NCI-H1417 (cell line): ENCODE measurements at places on chromosomes 2 and 18.

GRCh38 chr2:231648579-231649174, 56.0 kb downstream of the TEX44 start:
- DNase-seq: peak; percentile 67

GRCh38 chr2:101179982-101180381, 28.8 kb upstream of the TBC1D8 start:
- DNase-seq: no peak

DNA sequence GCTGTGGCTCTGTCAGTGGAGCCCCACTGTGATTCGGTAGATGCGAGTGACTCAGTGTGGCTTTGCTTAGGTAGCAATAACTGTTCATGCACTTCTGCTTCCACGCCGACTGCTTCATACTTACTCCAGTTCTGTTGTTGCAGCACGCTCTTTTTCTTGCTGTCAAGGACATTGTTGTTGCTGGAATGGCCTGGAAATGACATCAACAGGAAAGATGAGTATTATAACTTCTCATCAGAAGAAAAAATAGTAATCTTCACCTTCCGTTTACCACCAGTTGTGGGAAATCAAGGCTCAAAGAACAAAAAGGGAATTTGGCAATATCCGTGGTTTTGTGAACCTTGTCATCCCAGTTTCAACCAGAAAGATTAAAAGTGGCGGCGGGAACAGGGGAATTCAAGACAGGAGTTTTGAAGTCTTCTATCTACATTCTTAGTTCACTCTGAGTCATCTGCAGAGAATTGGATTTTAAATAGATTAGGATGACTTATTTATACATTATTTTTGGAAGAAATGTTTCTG, 8.3 kb downstream of the TM4SF20 start:
- DNase-seq: no peak

- no peak for DNase-seq
Measured at GRCh38 chr2:235603659-235604058, 109.8 kb downstream of the AGAP1 start.

DNA sequence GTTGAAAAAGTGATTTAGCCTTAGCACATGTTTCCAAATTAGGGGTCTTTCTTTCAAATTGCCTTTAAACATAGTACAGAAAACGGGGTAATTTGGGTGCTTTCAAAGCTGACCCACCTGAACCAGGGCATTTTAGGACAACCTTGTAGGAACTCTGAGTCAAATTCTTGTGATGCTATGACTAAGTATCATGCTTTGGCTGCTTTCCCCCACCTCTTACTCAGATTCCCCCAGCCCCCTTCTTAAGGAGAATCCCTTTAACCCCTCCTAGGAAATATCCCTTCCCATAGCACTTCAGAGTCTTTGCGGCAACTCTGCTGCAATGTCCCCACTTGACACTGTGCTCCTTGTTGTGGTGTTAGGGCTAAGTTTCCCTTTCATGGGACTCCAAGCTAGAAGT, 18.6 kb upstream of the KLF7 start:
- DNase-seq: no peak

- no peak for DNase-seq
Measured at GRCh38 chr2:179129574-179130238, 79.8 kb upstream of the CCDC141 start.

- DNase-seq: peak; percentile 24
Measured at GRCh38 chr2:45652090-45653031, 886 bp downstream of the PRKCE start.

DNA sequence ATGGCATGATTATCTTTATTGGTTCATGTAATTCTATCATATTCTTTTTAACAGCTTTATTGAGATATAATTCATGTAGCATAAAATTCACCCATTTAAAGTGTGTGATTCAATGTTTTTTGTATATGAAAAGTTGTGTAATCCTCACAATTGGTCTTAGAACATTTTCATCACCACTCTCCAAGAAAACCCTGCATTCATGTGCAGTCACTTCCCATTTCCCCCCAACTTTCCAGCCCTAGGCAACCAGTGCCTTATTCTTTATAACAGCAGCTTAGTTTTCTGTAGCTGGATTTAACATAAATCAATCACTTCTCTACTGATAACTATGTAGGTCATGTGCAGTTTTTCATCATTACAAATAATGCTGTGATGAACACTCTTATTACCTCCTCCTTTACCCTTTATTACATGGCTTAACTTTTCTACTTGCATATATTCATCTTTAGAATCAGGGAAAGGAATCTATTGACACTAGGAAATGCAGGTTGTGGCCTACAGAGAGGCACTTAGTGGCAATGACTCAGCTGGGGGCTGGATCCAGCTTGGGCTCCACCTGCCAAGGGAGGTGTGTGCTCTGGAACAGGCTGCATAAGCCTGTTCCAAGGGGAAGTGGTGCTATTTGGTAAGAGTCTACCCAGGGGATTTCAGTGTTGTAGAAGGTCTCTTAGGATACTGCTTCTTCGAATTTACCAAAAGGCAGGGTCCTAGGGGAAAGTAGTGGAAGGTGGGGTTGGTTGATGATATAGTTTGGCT, 89.1 kb downstream of the ETAA1 start:
- DNase-seq: peak; percentile 30

DNA sequence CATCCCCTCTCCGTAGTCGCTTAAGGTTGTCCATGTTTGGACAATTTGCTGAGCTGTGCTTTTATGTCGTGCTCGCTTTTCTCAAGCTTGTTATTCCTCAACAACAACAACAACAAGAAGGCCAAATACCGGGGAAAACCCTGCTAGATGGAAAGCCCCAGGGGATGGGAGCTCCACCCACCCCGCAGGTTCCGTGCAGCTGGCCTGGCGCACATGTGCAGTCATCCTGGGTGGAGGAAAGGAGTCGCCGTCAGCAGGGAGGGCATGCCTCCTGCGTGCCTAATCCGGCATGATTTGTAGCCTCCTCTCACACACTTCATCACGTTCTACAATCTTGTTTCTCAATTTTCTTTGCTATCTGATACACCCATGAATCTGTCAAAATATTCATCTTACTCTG, 87.4 kb upstream of the SALL3 start:
- no peak for DNase-seq

DNA sequence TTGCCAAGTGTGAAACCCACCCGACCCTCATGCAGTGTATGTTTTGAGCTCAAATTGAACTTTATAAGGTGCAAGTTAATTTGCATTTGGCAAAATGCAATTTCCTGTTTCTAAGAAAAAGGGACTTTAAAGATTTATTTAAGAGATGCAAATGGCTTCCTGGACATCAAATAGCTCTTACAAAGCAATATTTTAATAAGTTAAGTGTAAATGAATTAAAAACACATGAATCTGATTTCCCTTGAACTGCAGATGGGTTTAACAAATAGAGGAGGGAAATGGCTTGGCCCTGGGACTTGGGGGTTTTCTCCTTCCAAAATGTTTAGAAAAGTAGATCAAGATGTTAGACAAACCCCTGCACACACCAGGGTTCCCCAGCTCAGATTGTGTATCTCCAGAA, 116.0 kb downstream of the EN1 start:
- DNase-seq: no peak

DNA sequence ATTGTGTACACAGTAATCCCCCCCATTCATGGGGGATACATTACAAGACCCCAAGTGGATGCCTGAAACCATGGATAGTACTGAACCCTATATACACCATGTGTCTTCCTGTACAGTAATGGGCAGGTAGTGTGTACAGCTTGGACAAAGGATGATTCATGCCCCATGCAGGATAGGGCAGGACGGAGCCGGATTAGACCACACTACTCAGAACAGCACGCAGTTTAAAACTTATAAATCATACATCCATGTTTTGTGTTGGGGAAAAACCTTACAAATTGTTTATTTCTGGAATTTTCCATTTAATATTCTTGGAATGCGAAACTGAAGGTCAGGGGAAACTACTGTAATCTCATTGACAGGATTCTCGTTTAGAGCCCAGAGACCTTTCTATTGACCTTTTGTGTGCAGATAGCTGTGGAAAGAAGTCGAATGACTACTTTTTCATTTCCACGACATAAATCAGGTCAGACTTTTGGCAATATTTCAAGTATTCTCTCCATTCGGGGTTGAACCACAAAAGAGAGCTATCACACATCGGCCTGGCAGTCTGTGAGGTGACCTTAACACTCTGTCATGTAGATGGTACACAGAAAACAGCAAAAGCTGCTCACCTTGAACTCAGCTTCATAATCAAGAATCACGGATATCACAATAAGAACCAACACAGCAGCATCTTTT, 9.9 kb upstream of the YPEL5 start:
- no peak for DNase-seq

GRCh38 chr2:179726461-179727180, 134.8 kb downstream of the ZNF385B start:
- no peak for DNase-seq

DNA sequence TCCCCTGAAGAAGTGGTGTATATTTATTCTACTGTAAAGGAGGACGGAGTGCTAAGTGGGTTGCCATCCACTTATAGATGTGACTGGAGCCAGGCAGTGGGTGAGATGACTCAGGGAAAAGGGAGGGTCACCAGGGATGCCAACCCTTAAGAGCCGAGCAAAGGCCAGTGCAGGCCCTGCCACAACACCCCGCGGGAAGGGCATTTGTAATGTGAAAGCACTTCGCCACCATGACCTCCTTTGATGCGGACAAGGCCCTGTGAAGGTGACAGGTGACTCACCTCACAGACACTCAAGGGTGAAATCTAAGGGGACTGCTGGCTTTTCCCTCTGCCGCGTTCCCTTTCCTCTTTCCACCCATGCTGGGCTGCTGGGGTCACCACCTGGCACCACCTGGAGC, 50.2 kb upstream of the MRPL33 start:
- DNase-seq: no peak

DNA sequence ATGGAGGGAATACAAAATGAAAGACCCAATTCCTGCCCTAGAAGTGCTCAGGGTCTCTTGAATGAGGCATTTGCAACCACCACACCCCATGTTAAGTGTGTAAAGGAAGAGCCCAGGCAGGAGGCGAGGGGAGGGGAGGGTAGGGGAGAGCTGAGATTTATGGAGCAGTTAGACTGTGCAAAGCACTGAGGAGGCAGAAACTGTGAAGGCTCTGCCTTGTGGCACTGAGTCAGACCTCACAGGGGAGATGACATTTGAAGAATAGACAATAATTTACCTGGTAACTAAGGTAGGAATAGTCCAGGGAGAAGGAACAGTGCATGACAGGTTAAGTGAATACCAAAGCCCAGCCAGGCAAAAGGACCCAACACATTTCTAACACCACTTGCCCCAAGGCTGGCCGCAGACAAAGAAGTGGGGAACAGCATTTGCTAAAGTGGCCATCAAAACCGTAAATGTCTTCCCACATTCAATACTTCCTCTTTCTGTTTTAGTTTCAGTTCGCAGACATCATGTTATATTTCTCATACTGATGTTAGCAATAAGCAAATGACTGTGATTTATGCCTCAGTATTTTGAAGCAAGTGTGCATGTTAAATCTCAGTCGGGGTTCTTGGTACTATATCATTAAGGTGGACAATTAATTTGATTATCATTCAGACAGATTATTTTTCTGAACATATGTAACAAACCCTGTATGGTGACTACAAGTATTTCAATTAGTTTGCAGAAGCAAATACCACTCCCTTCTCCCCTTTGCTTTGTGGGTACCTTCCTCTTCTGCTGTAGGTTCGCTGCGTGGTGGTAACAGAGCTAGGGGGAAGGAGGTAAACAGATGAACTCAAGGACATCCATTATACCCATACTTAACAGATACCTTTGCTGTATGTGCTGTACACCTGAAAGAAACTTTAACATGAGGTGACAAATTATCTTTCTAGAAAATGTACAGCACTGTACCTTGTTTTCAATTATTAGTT, 27.5 kb downstream of the CDH20 start:
- peak; percentile 34 for DNase-seq

- no peak for DNase-seq
Measured at GRCh38 chr2:34534761-34535160, 935.7 kb upstream of the FAM98A start.

DNA sequence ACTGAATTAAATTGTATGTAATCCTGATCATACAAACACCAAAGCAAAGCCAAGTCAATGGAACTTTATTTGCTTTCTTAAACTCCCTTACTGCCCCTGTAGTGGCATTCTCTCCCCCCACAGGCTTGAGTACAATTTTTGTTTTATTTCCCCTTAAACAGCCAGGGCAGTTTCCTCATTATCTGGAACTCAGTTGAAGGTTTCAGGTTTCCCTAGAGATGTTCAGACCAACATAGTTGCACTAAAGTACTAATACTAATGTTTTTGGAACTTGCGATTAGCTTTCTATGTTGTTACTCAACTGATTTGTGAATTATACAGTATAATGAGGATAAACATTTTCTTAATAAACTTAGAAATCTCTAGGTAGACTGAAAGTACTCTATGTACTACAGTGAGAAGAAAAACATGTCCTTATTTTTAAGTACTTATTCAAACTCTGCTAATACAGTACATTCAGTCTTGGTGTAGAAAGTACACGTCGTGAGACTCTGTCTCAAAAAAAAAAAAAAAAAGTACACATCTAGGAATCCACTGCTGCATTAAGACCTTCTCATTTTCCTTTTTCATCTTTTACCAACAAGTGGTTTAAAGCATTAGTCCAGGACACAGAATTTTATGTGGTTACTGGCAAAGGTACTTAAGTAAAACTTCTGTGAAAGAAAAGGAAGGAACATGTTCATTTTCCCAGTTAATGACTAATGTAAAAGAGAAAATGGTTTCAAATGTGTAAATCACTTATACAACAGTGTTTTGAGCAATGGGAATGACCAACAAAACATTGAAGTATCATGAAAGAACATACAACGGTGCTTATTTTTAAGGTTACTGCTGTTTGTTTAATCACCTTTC, 209.5 kb upstream of the SMAD7 start:
- no peak for DNase-seq

DNA sequence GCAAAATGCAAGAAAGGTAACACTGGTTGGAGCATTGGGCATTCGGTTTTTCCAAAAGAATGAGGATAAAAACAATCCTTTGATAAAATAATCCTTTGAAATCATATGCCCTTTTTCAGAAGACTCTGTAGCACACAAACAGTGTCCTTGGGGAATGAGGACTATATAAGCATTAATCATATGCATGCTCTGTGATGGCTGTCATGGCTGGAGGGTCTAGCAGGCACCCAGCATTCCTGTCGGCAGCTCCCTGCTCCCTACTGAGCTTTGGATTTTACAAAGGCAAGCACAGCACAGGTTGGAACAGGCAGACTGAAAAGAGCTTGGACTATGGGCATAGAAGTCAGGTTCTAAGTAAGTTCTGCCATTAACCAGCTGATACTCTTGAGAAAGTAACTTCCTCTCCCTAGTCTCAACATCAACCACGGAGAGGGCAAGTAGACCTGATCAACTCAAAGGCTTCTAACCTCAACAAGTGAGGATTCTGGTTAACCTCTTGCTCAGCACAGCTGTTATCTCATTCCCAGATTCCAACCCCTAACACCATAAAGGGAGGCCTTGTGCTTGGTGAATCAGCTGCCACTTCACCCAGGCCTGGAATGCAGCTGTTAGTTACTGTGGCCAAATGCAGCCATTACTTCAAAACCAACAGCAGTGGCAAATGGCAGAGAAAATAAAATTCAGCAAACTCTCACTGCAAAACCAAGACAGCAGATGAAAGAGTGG, 29.5 kb downstream of the GALNT14 start:
- DNase-seq: no peak

DNA sequence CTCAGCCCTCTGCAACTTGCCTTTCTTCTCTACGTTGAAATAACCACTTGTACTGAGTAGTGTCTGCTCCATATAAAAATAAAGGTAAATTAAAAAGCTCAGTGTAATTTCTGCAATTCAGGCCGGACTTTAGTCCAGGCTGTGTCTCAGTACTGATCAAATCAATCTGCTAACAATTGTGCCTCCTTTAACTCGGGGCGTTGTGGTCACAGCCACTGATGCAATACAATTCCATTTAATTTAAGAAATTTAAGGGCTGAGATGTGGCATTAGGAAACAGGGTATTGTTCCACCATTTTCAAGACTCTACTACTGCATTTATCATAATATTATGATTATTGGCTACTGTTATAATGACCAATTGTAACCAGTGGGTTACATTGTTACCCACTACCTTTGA, 60.0 kb upstream of the NPAS2 start:
- DNase-seq: no peak
